Activated T-helper 2 cell treated with anti-CD3 and anti-CD28 coated beads, Interferon-gamma antibody, Interleukin-2, Interleukin-4, amounts not matched to agents 10 μg/mL and 5 μg/mL and 100 μg/mL, durations not matched to agents 14 hours and 24 hours and 36 hours (primary cell): ENCODE measurements at places on chromosomes 5 and 9.

DNA sequence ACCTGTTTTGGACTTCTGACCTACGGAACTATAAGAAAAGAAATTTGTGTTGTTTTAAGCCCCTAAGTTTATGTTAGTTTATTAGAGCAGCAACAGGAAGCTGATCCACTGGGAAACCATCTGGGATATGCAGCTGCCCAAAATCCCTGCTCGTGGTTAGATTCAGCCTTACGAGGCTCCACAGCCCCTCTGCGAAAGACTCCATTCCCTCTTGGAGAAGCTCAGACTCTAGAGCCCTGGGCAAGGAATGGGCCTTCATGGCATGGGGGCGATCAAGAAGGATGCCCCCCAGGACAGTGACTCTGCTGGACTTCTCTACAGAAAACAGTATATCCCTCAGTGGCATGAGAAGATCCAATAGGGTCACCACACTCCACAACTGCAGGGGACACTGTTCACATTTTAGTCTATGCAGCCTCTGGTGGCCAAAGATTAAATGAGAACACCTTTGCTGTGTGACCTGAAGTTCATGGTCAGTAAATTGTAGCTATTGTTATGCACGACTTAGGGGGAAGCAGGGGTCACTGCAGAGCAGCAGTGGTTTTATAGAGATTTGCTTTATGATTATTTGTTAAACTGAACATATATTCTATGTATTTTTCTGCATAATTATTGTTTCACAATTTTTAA, 21.1 kb downstream of the IRF1 start:
- DNase-seq = no peak

DNA sequence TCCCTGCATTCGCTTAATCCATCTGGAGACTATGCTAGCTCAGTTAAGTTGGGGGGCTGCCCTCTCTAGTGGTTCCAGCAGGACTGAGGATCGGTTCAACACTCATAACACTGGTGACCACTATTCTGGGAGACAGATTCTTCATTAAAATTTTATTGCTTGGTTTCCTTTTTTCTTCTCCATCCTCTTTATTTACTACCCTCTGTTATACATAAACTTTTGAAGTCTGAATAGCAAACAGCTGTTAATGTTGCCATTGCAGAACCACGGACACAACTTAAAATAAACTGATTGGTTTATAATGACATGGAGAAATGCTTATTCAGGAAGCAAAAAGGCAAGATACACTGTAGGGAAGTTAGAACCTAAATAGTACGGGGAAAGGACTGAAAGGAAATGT, 22.1 kb downstream of the IQGAP2 start:
- no peak for DNase-seq

- DNase-seq = no peak
These were observed 58.6 kb downstream of the PUM3 start for GRCh38 chr9:2785060-2785950.

- no peak for DNase-seq
These were observed 28.8 kb downstream of the TRPM6 start for GRCh38 chr9:74858751-74859414.

- DNase-seq = no peak
These were observed 139.9 kb downstream of the KCTD16 start for GRCh38 chr5:144310621-144311020.
